Stimulated activated CD8-positive, alpha-beta memory T cell treated with anti-CD3 and anti-CD28 coated beads, Interleukin-2, amount 100 ng/mL, for 1 hour (primary cell): ENCODE measurements at places on chromosomes 11 and 22.

GRCh38 chr11:68413591-68413999, 47.0 kb upstream of the PPP6R3 start:
- DNase-seq, result no peak

GRCh38 chr22:43388420-43388851, 23.4 kb upstream of the MPPED1 start:
- DNase-seq, result peak; percentile 57

DNA sequence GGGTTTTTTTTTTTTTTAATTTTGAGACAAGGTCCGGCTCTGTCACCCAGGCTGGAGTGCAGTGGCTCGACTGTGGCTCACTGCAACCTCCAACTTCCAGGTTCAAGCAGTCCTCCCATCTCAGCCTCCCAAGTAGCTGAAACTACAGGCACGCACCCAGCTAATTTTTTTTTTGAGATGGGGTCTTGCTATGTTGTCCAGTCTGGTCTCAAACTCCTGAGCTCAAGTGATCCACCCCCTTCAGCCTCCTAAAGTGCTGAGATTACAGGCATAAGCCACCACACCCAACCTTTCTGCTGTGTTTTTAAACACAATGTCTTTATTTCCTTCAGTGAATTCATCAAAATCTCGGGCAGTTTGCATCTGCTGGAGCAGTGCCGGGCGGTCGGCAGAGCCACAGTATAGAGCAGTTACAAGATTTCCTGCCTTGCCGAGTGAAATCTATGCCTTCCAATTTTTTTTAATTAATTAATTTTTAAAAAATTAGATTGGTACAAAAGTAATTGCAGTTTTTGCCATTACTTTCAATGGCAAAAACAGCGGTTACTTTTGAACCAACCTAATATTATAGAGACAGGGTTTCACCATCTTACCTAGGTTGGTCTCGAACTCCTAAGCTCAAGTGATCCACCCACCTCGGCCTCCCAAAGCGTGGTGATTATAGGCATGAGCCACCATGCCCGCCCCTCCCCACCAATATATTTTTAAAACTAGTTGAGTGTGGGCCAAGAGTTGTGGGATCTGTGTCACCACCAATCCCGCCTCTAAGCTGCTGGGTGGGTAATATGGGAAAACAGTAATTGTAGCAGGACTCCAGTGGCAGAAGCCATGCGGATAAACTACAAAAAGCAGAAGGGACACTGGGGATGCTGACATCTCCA, 2.7 kb upstream of the ACY3 start:
- DNase-seq, result no peak

- no peak for DNase-seq
Measured at GRCh38 chr11:95512177-95512576, 277.4 kb downstream of the FAM76B start.
